ENCODE measurements at places on chromosomes 12 and 14.

DNA sequence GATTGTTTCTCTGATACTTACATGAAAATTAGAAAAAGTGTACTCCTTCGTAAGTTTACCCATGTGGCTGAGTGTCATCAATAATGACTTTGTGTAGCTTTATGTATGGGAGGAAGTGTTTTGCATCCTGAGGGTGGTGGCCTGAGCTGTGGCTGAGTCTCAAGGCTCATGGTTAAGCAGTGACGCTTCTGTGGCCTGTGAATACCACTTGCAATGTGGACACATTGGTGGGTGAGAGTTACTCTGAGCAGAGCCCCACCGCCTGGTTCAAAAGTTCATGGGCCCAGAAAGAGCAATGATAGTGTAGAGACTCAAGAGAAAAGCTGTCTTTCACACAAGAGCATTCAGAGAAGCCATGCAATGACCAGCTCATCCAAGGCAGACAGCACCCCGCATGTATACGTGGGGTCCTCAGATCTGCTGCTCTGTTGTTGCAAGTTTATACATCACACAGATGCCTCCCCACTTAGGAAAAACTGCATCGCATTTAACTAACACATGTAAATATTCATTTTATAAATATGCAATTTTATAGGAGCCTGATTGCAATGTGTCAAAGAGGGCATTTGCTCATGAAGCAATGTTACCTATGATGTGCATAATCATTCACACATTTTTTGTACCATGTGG lies 55.1 kb upstream of the FRMD6 start:
- no peak for DNase-seq

DNA sequence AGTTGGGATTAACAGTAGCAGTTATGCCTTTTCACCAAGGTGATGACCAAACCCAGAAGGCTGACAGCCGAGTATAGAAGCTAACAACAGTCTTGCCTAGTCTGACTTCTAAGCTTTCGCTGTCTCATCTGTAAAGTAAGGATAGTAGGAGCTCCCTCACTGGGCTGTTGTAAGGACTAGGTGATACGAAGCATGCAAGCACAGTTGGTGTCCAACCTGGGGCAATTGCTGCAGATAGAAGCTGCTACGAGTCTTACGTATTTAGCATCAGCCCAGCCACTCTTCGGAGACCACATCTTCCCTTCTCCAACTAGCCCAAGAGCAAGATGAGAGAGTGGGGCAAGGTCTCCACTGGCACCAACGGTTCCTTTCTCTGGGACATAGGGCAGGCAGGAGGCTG lies 6.0 kb downstream of the HAL start:
- DNase-seq, result no peak

DNA sequence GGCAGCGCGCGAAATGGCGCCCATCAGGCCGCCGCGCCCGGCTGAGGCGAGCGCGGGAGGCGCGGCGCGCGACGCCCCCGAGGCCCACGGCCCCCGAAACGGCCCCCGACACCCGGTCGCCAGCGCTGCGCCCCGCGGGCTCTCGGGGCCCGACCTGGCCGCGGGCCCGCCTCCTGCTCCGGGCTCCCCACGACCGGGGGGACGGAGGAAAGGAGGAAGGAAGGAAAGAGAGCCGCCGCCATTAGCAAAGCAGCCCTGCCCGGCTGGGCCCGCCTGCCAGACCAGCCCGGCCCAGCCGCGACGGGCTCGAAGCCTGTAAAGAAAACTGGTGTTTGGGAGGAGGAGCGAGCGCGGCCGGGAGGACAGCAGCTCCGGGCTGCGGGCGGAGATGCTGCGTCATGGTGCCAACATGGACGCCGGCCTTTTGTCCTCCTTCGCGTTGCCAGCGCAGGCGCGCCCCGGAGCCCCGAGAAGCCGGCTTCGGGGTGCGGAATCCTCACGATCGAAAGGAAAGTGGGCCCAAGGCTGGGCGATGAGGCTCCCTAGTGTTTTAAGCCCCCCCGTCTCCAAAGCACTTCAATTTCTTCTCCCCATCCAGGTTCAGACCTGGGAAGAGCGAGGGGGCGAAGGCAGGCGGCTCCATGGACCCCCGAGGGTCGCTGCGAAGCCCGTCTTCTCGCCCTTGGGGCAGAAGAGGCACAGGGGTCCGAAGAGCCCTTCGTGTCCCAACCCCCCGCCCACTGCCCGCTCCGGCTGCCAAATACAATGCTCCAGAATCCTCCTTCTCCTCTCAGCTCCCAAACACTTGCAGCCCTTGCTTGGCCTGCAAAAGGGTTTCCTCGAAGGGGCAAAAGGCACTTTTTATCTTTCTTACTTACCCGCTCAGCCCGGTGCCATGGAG lies 2.9 kb upstream of the SETD1B start:
- DNase-seq, result peak; percentile 91

DNA sequence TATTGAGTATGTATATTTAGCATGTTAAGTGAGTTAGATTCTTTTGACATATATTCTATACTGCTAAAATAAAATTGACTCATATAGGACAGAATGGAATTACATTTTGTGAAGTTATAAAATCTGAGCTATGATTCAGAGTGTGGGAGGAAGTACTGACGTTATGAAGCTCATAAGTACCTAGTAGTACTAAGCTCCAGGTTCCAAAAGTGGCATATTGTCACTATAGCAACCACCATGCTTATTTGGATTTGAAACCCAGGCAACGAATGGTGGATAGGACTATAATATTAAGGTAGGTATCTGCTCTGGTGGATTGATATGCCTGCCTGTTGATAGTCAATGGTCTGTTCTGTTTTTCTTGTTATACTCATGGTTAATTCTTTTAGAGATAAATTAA lies 2.2 kb upstream of the FBXO33 start:
- no peak for DNase-seq

DNA sequence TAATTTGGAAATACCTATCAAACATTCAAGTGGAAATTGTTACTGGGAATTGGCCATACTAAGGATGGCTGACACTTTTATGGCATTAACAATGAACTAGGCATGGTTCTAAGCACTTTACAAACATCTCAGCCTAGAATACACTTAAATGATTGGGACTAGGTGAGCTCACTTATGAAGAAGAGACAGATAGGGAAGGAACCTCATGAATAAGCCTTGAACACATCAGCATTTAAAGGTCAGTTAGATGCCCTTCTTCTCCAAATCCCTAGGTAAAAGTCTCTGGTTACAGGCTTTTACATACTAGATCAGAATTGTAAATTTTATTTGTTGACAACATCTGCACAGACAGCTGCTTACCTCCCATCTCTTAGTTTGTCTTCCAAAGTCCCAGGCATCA lies 488.6 kb downstream of the RMST start:
- no peak for DNase-seq

GRCh38 chr14:65131301-65131701 lies 29.0 kb upstream of the MAX start:
- DNase-seq, result no peak

DNA sequence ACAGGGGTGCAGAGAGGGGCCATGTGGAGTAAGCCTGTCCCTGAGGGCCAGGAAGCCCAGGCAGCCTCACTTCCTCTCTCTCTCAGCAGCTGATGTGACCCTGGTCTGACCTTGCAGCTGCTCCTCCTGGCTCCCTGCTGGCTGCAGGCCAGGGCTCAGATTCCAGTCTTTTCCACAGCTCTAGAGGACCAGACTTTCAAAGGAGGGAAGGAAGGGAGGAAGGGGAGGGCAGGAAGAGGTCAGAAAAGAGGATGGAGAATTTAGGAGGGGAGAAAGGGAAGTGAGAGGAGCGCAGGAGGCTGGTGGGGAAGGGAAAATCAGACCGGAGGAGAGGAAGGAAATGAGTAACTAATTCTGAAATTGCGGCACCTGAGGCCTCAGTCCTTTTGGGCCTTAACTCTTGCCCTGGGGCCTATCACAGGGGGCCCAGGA lies 40.9 kb upstream of the VASH1 start:
- DNase-seq, result no peak

GRCh38 chr14:75437201-75438143 lies 9.7 kb downstream of the JDP2 start:
- no peak for DNase-seq

DNA sequence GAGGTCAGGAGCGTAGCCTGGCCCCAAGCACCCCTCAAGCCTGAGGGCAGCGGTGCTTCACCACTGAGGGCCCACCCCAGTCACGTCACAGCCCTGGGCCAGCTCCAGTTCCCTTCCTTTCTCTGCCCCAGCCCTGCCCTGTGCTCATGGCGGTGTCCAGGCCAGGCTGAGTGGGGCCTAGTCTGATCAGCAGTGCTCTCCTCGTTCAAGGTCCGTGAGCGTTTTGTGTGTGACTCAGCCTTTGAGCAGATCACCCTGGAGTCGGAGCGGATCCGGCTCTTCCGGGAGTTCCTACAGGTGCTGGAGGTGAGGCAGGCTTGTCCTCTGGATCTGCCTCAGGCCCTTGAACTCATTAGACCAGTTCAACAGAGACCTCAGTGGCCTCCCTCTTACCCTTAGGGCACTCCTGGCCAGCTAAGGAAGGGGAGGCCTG lies 19.0 kb downstream of the PRPF40B start:
- peak; percentile 47 for DNase-seq

- DNase-seq, result no peak
Measured at GRCh38 chr14:50475460-50475859, 56.9 kb downstream of the MAP4K5 start.

DNA sequence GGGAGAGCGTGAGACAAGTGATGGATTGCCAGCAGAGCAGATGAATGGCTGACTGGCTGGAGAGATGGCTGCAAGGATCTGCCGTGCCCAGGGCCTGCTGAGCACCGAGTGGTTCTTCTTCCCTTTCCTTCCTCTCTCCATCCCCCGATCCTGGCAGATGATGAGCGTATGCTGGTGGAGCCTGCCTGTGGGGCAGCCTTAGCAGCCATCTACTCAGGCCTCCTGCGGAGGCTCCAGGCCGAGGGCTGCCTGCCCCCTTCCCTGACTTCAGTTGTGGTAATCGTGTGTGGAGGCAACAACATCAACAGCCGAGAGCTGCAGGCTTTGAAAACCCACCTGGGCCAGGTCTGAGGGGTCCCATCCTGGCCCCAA lies 15.5 kb downstream of the SDSL start:
- DNase-seq, result no peak
